CD4-positive, alpha-beta T cell treated with Interleukin-15 for 1 hour (primary cell): ENCODE measurements at places on chromosomes 6 and 20.

GRCh38 chr6:160065200-160065599 lies 56.4 kb upstream of the SLC22A1 start:
- DNase-seq: no peak

DNA sequence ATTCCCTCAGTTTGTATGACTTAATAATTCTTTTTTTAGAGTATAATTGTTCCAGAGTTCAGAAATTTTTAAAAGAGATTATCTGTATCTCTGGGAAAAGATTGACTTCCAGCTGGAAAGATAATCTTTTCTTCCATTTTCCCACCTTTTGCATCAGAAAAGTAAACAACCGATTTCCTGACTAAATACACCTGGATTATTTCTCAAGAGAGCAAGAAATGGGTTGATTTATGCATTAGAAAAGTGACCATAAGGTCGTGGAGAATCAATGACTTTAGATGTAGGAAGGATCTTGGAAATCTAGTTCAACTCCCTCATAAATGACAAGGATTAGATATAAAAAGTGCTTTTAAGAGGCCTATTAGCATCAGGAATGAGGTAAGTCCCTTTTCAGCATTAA lies 79.9 kb downstream of the SGK1 start:
- DNase-seq: no peak

- no peak for DNase-seq
Measured at GRCh38 chr20:23019403-23019802, 15.7 kb upstream of the SSTR4 start.

GRCh38 chr6:110509617-110510241 lies 33.3 kb upstream of the SLC22A16 start:
- no peak for DNase-seq

- no peak for DNase-seq
Measured at GRCh38 chr20:44040202-44040915, 125.7 kb downstream of the TOX2 start.

GRCh38 chr6:135181333-135182070 lies 394 bp downstream of the MYB start:
- DNase-seq: no peak
